Thoracic aorta endothelial cell (primary cell): ENCODE measurements at places on chromosomes 4 and X. TPM values are rescaled to one million over a fixed set of nuclear protein-coding genes. Genes with fewer than 3 reads are reported as not detected.

The TIGD4 gene
- total RNA-seq = 0.27 and 0.29 TPM in 2 replicates

The SPON2 gene
- total RNA-seq = 0.40 and 0.57 TPM in 2 replicates

The TEC gene
- 0.27 and 1.4 TPM in 2 replicates for total RNA-seq

The TRIM75 gene
- total RNA-seq = not detected in 2 replicates

The PFKFB1 gene
- total RNA-seq = 0.07 TPM in 1 of 2 replicates, not detected in the other

The GNRHR gene
- not detected in 2 replicates for total RNA-seq

The ATOH1 gene
- not detected in 2 replicates for total RNA-seq

The BCAP31 gene
- total RNA-seq = 237 and 249 TPM in 2 replicates

The FOXR2 gene
- total RNA-seq = not detected in 2 replicates

The KLB gene
- total RNA-seq = under 0.01 TPM in 1 of 2 replicates, not detected in the other
